ENCODE measurements at places on chromosomes 13 and 19. TPM values are rescaled to one million over a fixed set of nuclear protein-coding genes. Genes with fewer than 3 reads are reported as not detected.

ZNF382 gene
- 20.4 TPM for total RNA-seq

NANOS3 gene
- total RNA-seq, result 0.78 TPM

CYP2F1 gene
- total RNA-seq, result not detected

AXL gene
- total RNA-seq, result 13.0 TPM

FAM32A gene
- 36.9 TPM for total RNA-seq

C19orf25 gene
- total RNA-seq, result 16.9 TPM

All from cardiac septum (tissue), 1 donor.